ENCODE measurements at places on chromosomes 2 and 18.

DNA sequence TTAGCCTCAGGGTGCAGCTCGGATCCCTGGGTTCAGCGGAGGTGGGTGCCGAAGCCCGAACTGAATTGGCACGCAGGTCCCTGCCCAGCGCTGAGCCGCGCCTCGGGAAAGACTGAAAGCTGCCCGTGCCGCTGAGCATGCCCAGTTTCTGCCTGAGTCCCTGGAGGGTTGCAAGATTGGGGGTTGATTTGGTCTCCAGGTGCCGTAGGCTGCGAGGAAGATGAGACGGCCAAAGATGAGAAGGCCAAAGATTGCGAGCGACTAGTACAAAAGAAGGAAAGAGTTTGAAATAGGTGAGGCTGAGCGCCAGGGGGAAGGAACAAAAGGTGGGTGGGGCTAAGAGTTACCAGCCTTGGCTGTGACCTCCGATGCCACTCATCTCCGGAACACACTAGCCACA, 852 bp upstream of the KCNH7 start:
- no peak for DNase-seq

DNA sequence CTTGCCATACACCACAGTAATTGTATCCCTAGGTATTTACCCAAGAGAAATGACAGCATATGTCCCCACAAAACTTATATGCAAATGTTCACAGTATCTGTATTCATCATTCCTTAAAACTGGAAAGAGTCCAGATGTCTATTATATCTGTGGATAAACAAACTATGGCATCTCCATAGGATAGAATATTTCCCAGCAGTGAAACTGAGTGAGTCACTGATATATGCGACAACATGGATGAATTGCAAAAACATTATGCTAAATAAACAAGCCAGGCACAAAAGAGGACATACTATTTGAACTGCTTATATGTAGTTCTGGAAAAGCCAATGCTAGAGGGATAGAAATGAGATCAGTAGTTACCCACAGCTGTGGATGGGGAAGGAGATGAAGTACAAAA, 359.4 kb upstream of the DSEL start:
- DNase-seq = no peak

- no peak for DNase-seq
These were observed 11.1 kb upstream of the ACTR3 start for GRCh38 chr2:113878743-113879142.

- DNase-seq = no peak
These were observed 40.7 kb downstream of the TMEM163 start for GRCh38 chr2:134677856-134678756.

DNA sequence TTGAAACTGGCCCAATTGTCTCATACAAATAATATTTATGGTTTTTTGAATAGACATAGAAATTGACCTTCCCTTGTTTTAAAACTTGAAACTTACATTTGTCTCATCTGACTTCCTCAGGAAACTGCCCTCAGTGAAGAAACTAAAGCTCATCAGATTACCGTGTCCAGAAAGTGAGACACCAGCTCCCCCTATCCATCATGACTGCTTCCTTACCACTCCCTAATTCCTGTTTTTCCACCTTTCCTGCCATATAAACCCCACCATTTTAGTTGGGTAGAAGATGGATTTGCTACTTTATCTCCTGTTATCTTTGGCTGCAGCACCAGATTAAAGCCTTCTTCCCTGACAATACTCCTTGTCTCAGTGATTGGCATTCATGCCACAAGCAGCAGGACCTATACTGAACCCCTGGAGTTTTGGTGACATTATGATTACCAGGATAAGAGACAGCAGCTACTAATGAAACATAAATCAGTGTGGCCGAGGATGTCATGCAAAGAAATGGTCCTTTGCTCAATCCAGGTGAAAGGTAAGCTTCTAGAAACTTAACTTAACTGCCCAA, 1627.6 kb upstream of the ZEB2 start:
- DNase-seq = no peak

DNA sequence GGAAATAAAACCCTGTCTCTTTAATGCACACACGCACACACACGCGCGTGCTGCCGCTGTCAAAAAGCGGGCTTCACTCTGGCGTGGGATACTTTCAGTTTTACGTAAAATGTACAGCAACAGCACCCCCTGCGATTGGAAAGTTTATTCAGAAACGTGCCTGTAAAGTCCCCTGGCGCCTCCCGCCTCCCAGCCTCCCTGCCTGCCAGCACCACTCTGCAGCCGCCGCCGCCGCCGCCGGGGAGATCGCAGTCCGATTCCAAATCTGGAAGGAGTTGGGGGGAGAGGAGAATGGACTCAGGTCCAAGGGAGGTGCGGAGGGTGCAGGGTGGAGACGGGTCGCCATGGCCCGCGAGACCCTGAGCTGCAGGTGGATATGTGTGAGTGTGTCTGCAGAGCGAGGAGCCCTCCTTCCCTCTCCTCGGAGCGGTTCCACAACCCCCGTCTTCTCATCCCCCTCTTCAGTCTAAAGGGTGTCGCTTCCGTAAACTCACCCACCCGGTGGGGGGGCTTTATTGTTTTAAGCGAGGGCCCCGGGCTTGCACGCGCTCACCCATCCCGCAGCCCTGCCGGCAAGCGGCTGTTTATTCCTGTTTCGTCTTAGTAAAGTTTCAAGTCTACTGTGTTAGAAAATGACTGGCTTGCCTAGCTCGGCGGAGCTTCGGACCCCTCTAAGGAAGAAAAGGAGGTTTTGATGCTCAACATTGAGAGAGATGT, 1.8 kb upstream of the BCL11A start:
- DNase-seq = no peak

DNA sequence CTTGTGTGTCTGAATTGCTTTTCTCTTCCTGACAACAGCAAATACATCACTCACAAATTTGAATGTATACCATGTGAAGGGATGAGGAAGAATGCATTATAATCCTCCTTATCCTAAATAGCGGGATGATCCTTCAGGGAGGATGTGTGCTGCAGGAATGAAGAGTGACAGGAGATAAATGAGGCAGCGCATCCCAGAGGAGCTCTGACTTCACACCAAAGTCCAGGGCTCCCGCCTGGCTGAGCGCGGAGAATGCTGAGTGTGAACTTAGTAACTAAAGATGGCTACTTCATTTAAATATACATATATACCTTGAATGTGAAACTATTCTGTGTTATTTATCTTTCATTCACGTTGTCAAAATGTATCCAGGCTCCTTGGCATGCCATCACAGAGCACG, 145.2 kb upstream of the TPO start:
- DNase-seq = no peak

- DNase-seq = no peak
These were observed 11.1 kb downstream of the SMYD1 start for GRCh38 chr2:88078643-88079172.

DNA sequence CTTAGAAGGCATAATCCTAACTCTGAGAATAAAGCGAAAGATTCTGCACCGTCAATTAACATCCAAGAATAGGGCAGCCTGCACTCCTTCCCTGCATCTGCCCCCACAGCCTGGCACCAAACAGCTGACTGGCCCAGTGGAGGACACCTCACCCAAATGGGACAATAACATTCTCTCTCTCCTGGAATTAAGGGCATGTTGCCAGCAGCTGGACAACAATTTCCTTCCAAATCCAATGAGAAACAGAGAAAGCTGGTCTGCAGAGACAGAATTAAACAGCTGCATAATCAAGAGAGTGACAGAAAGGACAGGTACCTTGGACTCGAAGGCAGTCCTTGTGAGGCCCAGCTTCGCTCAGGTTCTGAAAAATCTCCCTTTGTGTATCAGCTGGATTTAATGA, 15.0 kb downstream of the COX7A2L start:
- DNase-seq = no peak

DNA sequence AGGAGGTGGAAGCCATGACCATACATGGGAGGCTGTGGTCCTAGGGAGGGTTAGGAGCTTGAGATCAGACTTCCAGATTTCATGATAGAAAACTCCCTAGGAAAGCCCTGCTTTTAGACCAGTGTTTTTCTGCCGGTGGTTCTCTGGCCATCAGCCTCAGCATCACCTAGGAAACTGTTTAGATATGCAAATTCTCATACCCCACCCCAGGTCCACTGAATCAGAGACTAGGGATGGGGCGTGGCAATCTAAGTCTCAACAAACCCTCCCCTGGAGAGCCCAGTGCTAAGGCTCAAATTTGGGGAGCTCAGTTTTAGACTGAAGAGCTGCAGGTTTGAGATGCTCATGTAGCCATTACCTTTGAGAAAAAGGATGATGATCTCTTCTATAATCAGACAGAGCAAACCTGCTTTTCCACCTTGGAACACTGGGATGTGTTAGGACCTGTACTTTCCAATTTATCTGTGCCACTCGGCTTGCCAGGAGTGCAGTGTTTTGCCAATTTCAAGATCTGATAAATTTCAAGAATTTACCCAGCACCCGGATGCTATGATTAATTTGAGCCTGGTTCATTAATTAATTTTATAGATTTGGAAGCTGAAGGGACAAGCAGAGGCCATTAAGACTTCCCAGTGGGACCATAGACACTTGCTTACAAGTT, 31.5 kb upstream of the LYPD6B start:
- DNase-seq = no peak

DNA sequence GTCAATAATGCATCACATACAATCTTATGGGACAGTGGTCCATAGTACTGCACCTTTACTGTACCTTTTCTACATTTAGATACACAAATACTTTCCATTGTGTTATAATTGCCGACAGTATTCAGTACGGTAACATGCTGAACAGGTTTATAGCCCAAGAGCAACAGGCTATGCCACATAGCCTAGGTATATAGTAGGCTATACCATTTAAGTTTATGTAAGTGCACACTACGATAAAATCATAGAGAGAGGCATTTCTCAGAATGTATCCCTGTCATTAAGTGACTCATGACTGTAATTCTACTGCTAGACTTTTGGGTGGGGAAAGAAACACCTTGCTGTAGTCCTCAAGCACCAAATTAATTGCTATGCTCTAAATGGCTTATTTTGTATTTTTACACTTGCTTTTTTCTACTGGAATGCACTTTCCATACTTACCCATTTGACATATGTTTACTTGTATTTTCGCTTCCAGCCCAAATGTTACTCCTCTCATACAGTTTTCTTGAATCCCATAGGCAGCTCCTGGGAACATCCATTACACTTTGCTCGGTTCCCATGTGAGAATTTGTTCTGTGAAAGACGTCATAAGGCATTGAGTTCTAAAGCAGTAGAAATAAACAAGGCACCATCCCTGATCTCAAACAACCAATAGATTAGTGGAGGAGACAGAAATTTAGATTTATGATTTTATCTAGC, 714.0 kb upstream of the ID2 start:
- DNase-seq = no peak

DNA sequence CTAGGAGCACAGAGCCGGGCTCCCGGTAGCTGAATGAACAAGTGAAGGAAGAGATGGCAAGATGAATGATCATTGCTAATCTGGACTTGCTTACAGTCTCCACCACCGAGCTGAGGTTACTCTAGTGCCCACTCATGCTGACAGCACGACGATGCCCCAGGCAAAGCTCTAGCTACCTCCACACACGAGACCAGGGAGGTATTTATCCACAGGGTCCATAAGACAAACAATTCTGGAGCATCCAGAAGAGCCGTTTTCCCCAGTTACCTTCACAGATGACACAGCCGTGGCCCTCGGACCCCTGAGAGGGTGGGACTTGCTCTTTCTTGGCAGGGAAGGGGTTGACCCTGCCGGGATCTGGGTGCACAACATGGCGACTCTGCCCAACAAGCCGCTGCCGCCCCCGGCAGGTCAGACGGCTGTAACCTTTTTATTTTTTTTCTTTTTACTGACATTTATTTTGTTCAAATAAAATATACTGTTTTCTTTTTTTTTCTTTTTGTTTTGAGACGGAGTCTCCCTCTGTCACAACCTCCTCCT, 120.3 kb downstream of the PXDN start:
- DNase-seq = no peak

DNA sequence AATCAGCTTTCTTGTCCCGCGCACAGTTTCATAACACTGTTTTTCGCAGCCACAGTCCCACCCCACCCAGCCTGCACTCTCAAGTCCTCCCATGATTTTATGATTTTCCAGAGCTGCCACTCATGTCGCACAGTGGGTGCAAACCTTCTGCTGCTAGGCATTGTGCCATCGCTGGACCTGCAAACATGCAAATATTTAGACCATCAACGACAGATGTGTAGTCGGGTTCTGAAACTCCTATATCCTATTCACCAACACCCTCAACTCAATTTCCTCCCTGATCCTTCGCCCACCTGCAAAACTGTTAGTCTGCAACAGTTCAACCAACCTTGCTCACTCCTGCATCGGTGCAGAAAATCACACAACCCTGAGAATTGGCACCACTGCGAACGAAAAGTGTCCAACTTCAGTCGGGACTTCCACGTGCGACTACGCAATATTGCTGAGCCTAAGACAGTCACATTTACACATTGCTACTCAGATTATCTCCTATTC, 871 bp upstream of the ALS2 start:
- DNase-seq = no peak

- no peak for DNase-seq
These were observed 59.9 kb upstream of the GATA6 start for GRCh38 chr18:22109535-22109934.

DNA sequence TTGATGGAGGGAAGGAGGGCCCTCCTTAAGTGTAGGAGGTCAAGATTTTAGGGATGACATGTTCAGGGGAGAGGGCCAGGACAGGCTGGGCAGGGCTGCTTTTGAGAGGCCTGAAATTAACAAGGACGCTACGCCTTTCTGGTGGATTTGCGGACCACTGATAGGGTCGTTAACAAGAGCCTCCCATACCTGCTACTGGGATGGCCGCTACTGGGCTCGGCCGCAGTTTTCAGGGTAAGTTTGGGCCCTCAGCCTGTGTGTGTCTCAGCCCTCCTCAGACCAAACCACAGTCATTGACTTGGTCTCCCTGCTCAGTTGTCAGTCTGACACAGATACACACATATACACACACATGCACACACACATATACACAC, 180.9 kb downstream of the SMAD2 start:
- DNase-seq = no peak

DNA sequence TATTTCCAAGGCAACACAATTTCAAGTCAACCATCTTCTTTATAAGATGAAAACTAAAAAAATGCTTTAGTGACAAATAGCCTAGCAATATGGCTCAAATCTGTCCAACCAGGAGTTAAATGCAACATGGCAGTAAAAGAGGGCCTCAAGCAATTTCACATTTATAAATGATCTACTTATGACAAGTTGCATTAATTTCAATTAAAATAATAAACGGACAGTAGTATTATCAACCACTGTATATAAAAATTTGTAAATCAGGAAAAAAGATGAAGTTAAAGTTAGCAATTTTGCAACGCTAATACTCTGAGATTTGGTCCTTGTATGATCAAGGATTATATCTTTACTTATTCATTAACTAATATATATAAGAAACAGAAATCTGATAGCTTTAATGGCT, 19.3 kb downstream of the CCDC88A start:
- DNase-seq = no peak

DNA sequence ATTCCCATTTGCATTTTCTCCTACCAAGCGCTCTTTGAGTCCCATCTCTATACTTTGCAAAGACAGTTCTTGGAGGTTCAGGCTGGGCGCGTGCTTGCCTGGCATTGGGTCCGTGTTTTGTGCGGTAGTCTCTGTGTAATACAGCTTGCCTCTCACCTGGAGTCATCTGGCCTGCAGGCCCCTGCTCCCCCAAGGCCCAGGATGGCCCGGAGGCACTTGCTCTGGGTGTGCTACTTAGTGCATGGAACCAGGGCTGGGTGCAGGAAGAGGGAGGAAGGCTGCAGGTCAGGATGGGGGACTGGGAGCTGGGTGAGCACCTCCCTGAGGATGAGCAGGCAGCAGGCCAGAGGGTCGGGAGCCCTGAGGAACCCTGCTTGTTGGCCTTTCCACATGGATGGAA, 220.9 kb downstream of the LDLRAD4 start:
- no peak for DNase-seq

Measured in CMK (cell line).